Activated naive CD4-positive, alpha-beta T cell (primary cell): ENCODE measurements at places on chromosomes 3 and 15.

GRCh38 chr3:11570251-11570650 is 73.5 kb downstream of the VGLL4 start:
- DNase-seq = no peak

DNA sequence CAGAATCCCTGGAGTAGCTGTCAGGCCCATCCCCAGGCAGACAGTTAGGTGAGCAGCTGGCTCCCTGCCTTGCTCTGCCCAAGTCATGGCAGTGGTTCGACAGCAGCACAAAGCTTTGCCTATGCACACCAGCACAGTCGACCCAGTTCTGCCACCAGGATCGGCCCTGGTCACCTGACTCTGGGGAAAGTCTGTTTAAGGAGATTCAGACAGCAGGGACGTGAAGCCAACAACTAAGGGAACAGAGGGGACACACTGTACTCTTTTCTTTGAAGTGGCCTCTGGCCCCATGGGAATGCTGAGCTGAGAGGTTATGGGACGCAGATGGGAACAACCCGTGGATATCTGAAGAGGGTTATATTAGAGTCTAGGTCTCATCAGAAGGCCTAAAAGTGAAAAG is 134.8 kb downstream of the CHDH start:
- no peak for DNase-seq

DNA sequence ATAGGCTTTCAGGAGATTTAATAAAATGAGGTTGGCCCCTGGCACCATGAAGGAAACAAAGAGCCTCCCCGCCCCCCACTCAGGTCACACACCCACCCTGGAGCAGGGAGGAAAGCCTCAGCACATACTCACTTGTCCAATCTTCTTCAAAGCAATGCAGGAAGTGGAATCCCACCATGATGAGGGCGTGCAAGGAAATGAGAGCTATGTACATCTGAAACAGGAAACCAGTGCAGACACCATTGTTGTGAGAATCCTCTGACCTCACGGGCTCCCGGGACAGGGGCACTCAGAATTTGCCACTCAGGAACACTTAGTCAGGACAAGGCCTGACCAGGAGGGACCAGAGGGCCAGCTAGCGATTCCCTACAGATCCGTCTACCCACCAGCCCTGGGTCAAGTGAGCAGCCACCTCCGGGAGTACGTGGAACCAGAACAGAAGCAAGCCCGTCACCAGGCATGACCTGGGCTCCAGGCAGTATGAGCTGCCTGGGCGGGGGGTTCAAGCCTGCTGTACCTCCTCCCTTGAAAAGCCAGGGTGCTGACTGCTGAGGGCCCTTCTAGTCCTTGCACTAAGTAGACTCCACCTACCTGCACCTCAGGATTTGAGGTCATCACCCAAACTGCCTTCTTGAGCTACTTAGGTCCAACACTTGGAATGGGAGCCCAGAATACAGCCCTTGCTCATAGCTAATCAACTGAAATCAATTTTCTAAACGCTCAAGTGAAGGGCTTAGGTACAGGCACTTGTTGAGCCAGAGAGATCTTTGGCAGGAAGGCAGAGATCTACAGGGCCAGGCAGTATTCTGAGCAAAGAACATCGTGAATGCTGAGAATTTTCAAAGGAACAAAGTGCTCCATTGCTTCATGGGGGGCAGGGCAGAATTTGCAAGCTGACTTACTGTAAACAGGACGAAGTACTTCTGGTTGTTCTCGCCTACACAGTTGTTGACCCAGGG is 42.7 kb downstream of the ZDHHC3 start:
- no peak for DNase-seq

GRCh38 chr3:194278186-194278845 is 72.8 kb downstream of the CPN2 start:
- no peak for DNase-seq

DNA sequence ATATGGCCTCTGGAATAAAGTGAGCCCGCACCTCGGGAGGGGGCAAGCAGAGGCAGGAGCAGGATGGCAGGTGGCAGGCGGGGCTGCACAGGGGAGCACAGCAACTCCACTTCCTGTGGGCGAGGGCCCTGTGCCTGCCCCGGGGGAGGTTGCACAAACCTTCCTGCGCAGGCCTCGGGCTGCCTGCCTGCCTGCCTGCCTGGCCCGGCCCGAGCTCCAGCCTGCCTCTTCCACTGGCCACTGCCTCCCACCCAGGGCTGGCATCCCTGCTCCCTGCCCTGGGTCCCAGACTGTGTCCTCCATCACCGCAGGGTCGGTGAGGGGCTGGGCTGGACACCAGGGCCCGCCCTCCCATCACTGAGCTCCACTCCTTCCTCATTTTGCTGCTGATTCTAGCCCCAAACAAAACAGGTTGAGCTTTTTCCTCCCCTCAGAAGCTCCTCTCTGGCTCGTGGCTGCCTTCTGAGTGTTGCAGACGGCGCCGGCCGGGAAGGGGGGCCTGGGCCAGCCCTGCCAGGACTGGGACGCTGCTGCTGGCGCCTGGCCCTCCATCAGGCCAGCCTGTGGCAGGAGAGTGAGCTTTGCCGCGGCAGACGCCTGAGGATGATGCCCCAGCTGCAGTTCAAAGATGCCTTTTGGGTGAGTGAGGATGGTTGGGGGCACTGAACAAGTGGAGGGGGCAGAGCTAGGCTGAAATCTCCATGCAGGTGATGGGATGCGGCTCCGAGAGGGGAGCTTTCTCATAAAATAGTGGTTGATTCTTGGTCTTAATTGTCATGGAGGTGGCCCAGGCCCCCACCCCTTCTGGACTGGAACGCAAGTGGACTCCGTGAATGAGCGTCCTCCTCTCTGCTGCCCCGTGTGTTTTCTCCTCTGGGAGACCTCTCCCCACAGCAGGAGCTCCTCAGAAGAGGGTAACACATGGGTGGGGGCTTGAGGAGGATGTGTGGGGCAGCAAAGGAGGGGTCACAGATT is at the start of gene PSTPIP1:
Gene PSTPIP1, plus strand, starts transcription at position 156 of the 975 bp plus-strand sequence. Its CDS starts 448 bp downstream, at position 604.
- DNase-seq = peak; percentile 52

- no peak for DNase-seq
Measured at GRCh38 chr3:37700466-37701248, 161.0 kb upstream of the CTDSPL start.
